CD4-positive, alpha-beta memory T cell (primary cell): ENCODE measurements at places on chromosomes 4 and X. TPM values are rescaled to one million over a fixed set of nuclear protein-coding genes. Genes with fewer than 3 reads are reported as not detected.

Gene NHSL2
- total RNA-seq, result 8.1 TPM

Gene PLXNB3
- not detected for total RNA-seq

Gene ACE2
- total RNA-seq, result not detected

Gene NIPAL1
- total RNA-seq, result 3.3 TPM

Gene SLITRK2
- not detected for total RNA-seq

Gene HPGDS
- 0.41 TPM for total RNA-seq

Gene GPRASP2
- total RNA-seq, result 2.2 TPM

Gene EDNRA
- total RNA-seq, result not detected
